ENCODE measurements at places on chromosomes 1 and 21.

DNA sequence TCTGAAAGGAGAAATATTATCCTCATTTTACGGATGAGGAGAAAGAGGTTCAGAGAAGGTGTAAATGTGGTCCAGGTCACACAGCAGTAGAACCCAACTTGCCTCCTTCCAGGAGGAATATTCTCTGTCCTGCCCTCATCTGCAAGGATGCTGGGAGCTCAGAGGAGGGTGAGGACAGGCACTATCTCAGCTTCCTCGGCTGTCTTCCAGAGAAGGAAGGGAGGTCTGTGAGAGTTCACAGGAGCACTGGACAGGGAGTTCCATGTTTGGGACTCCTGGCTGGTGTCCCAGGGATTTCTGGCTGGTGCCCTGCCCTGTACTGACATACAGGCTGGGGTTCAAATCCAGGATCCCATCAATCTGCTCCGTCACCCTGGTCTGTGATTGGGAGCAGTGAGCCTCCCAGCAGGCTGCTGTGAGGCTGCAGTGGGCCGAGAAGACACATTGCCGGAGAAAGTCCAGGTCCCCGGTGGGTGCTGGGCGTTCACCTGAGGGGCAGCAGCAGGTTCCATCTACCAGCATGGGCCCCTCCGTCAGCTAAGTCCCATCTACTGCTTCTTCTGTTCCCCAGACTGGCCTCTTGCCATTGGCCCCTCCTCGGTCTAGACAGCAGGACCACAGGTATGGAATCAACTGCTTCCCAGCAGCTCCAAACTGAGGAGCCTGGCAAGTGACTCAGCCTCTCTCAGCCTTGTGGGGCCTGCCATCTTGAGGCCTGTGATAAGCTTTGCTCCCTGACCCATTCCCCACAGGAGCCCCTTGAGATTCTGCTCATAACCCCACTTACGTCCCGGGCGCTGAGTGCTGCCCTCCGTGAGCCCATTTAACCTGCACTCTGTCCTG lies 8.5 kb upstream of the BSND start:
- H3K36me3 ChIP-seq, result no peaks in the 10 kb centered on the region
- peaks cover 14% of the 10 kb centered on the region for H3K4me1 ChIP-seq
- H3K27ac ChIP-seq, result no peak overlapping the region

GRCh38 chr1:147545133-147545532 lies 3.8 kb downstream of the BCL9 start:
- H3K27me3 ChIP-seq, result no peaks in the 10 kb centered on the region
- peaks cover 17% of the 10 kb centered on the region for H3K4me1 ChIP-seq
- DNase-seq, result peak; percentile 56
- no peak overlapping the region for H3K27ac ChIP-seq

DNA sequence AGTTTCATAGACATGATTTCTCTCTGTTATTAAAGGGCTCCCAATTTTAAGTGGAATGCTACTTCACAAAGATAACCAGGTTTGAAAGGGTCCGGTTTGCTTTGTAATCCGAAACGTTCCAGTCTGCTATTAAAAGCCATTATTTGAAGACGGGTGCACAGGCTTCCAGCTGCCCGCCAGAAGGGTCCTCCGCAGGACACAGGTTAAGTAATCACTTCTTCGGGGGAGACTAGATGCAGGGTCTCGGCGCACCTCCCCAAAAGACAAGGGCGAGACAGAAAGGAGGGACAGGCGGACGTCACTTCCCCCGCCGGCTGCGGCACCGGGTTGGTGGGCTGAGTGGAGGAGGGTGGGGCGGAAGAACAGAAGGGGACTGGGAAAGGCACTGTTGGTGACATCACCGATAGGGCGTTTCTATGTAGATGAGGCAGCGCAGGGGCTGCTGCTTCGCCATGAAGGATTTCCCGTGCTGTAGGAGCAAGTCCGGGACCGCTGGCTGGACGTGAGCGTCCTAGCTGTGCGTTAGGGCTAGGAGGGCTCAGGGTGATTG lies 8.9 kb downstream of the RNU1-2 start:
- peak; percentile 94 for DNase-seq
- H3K36me3 ChIP-seq, result no peaks in the 10 kb centered on the region
- peak overlapping the region; percentile 100 for H3K27ac ChIP-seq
- no peaks in the 10 kb centered on the region for H3K27me3 ChIP-seq

DNA sequence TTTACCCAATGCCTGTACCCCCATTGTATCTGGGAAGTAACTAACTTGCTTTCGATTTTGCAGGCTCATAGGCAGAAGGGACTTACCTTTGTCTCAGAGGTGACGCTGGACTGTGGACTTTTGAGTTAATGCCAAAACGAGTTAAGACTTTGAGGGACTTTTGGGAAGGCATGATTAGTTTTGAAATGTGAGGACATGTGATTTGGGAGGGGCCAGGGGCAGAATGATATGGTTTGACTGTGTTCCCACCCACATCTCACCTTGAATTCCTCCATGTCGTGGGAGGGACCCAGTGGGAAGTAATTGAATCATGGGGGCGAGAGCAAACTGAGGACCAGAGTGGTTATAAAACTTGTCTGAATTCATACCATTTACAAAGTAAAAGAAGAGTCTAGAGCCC lies 77.1 kb upstream of the HOOK1 start:
- DNase-seq, result no peak
- H3K36me3 ChIP-seq, result no peaks in the 10 kb centered on the region
- no peaks in the 10 kb centered on the region for H3K27me3 ChIP-seq
- H3K4me1 ChIP-seq, result no peaks in the 10 kb centered on the region

DNA sequence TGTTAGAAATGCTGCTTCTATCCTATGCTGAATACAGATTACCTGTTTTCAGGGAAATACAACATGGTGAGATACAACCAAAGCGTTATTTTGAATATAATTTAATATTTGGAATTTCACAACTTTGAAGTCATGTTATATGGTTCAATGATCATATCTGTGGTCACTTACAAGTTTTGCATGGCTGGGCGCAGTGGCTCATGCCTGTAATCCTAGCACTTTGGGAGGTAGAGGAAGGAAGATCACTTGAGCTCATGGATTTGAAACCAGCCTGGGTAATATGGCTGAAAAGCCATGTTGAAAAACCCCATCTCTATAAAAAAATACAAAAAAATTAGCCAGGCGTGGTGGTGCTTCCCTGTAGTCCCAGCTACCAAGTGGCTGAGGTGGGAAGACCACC lies 57.9 kb downstream of the DOP1B start:
- H3K27ac ChIP-seq, result no peak overlapping the region
- no peak overlapping the region for H3K4me3 ChIP-seq
- H3K36me3 ChIP-seq, result no peaks in the 10 kb centered on the region
- no peaks in the 10 kb centered on the region for H3K27me3 ChIP-seq
- H3K4me1 ChIP-seq, result 0 out of 2 replicates have a peak, but pooled peaks cover 2% of the 10 kb centered on the region

DNA sequence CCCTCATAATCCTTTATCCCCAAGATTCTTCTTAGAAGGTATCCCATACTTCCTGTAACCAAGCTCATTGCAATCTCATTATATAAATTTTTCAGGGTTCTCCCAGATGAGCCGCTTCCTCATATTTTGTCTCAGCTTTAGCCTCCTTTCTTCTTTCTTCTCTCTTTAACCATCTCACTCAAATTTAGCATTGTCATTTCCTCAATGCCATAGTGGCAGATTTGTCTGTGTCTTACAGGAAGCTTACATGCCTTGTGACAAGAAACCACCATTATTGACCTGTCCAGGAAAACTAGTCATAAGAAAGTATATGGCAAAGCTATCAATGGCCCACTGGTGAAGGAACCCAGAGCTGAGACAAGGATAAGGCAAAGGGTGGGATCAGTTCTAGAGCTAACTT lies 6.0 kb upstream of the FCRL2 start:
- H3K27ac ChIP-seq, result no peak overlapping the region
- no peak overlapping the region for H3K4me3 ChIP-seq
- H3K36me3 ChIP-seq, result no peaks in the 10 kb centered on the region
- H3K27me3 ChIP-seq, result no peaks in the 10 kb centered on the region
- DNase-seq, result no peak

DNA sequence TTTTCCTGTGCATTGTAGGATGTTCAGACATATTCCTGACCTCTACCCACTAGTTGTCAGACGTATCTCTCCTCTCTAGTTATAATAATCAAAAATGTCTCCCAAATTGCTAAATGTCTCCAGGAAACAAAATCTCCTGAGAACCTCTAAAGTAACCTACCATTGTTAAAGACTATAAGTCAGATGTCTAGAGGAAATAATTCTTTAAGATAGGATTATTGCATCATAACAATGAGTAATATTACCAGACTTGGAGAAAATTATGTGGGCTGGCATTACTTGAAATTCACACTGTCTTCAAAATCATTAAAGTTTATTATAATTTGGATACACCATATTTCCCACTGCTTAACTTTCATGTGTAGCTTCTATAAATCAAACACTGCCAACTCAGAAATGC lies 643.0 kb upstream of the ADGRL2 start:
- H3K27ac ChIP-seq, result no peak overlapping the region
- no peak for DNase-seq
- H3K4me1 ChIP-seq, result no peaks in the 10 kb centered on the region
- H3K36me3 ChIP-seq, result no peaks in the 10 kb centered on the region
- H3K27me3 ChIP-seq, result no peaks in the 10 kb centered on the region

GRCh38 chr1:35577071-35577998 lies 4.2 kb downstream of the TFAP2E start:
- peaks cover 20% of the 10 kb centered on the region for H3K4me1 ChIP-seq
- peaks cover 69% of the 10 kb centered on the region for H3K27me3 ChIP-seq
- H3K27ac ChIP-seq, result no peak overlapping the region
- DNase-seq, result no peak

DNA sequence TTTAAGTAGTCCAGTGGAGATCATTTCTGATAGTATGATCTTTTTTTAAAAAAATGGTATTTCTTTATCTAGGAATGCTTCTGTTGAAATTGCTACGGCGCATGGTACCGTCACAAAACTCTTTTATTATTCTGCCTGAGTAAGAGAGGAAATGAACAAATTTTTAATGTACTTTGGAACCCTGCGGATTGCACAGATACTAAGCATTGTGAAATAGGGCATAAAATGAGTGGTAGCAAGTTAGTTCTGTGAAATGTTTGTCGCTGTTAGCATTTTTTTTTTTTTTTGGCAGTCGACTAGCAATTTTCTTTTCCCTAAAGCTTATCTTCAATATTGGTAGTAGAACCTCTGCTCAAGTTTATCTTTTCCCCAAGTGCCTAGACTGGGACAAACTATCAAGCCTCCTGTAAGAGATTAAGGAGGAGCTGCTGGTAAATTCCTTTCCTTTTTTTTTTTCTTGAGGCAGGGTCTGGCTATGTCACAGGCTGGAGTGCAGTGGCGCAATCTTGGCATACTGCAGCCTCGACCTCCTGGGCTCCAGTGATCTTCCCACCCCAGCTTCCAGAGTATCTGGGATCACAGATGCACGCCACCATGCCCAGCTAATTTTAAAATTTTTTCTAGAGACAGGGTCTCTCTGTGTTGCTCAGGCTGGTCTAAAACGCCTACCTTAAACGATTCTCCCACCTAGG lies 2.2 kb downstream of the ITSN1 start:
- H3K4me3 ChIP-seq, result no peak overlapping the region
- H3K36me3 ChIP-seq, result no peaks in the 10 kb centered on the region
- H3K27ac ChIP-seq, result no peak overlapping the region

DNA sequence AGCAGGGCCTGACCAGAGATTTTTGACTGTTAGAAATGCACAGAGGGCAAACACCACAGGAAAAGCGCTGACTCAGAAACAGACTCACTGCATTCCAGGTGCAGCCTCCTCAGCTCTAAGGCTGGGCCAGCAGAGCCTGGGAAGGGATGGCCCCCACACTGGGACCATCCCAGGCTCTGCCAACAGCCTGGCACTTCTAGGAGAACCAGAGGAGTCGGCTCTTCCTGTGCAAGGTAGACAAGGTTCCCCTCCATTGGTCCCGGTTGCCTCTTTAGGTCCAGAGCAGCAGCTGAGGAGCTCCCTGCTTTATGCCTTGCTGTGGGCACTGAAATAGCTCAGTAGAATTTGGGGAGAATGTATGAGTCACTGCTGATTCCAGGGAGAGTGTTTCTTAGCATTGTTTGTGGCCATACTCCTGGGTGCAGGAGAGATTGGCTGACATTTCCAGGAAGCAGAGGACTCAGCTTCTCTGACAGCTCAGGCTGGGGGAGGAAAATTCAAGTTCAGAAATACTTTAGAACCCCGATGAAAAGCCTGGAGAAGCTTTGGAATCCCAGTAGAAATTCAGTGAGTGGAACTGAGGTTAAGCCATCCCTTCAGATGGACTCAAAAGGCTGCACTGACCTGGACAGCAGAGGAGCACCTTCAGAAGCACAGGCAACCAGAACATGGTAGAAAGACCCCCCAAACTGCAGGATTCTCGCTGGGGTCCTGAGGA lies 19.7 kb downstream of the PRAMEF1 start:
- no peaks in the 10 kb centered on the region for H3K4me1 ChIP-seq
- H3K36me3 ChIP-seq, result no peaks in the 10 kb centered on the region
- no peak overlapping the region for H3K4me3 ChIP-seq
- H3K27me3 ChIP-seq, result no peaks in the 10 kb centered on the region
- no peak overlapping the region for H3K27ac ChIP-seq

GRCh38 chr1:240917976-240918375 lies 306.0 kb upstream of the GREM2 start:
- H3K4me3 ChIP-seq, result no peak overlapping the region
- H3K36me3 ChIP-seq, result no peaks in the 10 kb centered on the region
- H3K27me3 ChIP-seq, result peaks cover 1% of the 10 kb centered on the region
- no peak overlapping the region for H3K27ac ChIP-seq
- H3K4me1 ChIP-seq, result no peaks in the 10 kb centered on the region

- no peaks in the 10 kb centered on the region for H3K36me3 ChIP-seq
- DNase-seq, result no peak
- no peaks in the 10 kb centered on the region for H3K4me1 ChIP-seq
Measured at GRCh38 chr1:50172299-50172698, 63.6 kb downstream of the ELAVL4 start.

DNA sequence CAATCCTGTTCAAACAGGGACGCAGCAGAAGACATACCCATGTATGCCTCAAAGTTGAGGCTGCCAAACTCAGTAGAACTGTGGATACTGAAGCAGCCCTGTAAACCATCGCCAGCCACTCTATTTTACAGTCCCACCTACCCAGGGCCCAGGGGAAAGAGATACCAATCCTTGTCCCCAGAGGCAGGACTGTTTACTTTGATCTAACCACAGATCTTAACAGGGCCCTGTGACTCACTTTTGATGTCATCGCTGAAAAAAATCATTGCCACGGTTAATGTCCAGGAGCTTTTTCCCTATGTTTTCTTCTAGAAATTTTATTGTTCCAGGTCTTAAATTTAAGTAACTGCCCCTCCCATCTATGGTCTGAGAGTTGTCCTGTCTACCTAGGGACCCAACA lies 538.4 kb upstream of the NCAM2 start:
- no peaks in the 10 kb centered on the region for H3K27me3 ChIP-seq
- no peaks in the 10 kb centered on the region for H3K36me3 ChIP-seq
- no peak overlapping the region for H3K4me3 ChIP-seq

GRCh38 chr1:4027008-4027407 lies 126.9 kb upstream of the C1orf174 start:
- no peaks in the 10 kb centered on the region for H3K4me1 ChIP-seq
- H3K27me3 ChIP-seq, result 0 out of 2 replicates have a peak, but pooled peaks cover 2% of the 10 kb centered on the region
- H3K27ac ChIP-seq, result no peak overlapping the region
- DNase-seq, result no peak

DNA sequence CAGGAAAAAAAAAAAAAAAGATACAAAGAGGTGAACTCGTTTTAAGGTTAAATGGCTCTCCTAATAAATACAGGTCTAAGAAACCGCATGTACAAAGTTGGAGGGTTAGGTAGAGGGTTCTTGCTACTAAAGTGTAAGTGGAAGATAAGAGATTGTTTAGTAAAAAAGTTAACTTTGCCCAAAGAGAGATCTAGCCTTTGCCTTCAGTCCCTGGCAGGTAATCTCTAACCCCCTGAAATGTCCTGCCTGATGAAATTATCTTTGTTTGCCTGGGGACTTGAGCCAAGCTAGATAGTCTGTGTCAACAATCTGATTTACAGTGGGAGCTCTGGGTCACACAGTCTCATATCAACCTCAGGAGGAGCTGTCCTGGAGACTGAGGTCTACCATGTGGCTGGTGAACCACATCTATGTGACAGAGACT lies 57.6 kb downstream of the TRIM33 start:
- H3K27ac ChIP-seq, result no peak overlapping the region
- no peak for DNase-seq
- no peak overlapping the region for H3K4me3 ChIP-seq
- H3K4me1 ChIP-seq, result no peaks in the 10 kb centered on the region
- H3K27me3 ChIP-seq, result no peaks in the 10 kb centered on the region
- H3K36me3 ChIP-seq, result peaks cover 12% of the 10 kb centered on the region

Data from H1 (cell line).